NCI-H446 (cell line): ENCODE measurements at places on chromosomes 2 and 18.

- no peak for DNase-seq
Measured at GRCh38 chr2:207092818-207093217, 72.9 kb downstream of the KLF7 start.

- DNase-seq = no peak
Measured at GRCh38 chr2:67900826-67901225, 162.0 kb downstream of the C1D start.

GRCh38 chr2:85266146-85267041, 61.4 kb downstream of the TGOLN2 start:
- peak; percentile 51 for DNase-seq

DNA sequence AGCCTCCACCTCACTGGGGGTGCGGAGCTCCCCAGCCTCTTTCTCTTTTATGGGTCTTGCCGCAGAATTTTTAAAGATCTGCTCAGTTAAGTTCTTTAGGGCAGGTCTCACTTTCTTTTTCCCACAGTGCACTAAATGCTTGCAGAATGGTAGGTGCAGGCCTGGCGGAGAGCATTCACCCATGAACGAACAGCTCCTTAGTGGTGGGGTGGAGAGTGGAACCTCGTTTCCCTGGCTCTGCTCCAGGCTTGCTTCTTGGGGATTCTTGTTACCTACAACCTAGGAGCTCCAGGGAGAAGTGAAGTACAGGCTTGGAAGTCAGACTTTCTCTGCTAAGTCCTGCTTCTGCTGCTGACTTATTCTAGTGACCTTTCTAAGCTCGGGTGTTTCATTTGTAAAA, 70.3 kb upstream of the PXDN start:
- no peak for DNase-seq

DNA sequence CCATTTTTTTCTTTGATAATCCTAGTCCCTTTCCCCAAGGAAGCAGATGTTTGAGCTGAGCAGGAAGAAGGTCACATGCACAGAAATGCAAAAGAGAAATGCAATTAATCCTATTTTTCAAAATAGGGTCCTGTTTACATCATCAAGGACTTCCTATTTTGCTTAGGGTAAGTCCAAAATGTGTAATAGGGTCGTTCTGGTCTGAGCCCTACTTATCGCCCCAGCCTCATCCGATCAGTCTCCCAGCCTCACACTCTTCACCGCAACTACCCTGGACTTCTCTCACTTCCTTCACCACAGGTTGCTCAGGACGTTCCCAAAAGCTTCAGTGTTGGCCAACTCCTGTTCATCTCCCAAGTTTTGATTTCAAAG, 32.8 kb downstream of the FOSL2 start:
- DNase-seq = no peak

DNA sequence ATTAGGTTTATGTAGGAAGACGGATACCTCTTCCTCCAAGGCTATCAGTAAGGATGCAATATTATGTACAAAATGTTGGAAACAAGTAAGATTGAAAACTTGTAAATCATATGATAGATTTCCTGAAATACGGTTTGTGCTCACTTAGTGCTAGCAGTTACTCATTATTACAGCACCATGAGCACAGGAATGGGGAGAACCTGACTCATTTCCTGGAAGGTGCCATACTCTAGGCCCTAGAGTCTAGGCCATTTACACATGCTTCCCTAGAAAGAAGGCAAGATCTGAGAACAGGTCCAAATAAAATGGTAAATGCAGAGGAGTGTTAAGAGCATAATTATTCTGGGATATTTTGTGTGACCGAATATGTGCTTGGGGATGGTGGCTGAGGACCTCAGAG, 467.7 kb upstream of the CELF4 start:
- no peak for DNase-seq

DNA sequence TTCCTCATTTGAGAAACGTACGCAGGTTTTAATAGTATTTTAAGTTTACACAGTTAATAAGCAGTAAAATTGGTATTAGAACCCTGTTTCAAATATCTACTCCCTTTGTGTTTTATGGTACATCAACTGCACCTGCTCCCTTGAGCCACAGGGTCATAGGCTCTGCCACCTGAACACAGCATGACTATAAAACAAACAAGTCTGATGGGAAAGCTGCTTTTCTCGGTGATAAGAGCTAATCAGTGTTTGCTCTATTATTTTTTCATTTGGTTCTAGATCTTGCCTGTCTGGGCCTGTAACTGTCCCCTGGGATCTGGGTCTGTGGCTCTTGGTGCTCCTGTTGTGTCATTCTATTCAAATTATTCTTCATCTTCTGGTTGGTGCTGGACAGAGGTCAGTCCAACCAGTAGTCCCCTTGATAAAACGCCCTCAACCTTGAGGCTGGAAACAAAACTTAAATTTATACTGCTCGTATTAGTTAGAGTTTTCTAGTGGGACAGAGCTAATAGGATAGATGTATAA, 314.8 kb upstream of the LRP1B start:
- DNase-seq = no peak

- no peak for DNase-seq
Measured at GRCh38 chr2:187138265-187138664, 289.3 kb upstream of the ZSWIM2 start.

DNA sequence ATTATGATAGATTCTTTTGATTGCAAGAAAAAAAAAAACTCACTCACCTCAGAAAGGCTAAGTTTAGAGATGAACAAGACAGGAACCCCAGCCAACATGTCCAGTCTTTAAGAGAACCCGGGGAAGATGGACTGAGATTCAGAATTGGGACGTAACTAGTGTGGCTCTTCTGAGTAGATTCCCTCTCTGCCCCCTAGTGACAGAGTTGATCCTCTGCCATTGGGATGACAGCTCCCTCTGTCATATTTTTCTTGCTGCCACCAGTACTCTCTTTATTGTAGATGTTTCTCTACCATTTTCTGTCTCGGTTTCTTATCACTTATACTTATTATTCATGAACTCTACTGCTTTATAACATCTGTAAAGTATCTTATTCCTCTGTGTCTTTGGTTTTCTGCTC, 77.7 kb downstream of the GULP1 start:
- peak; percentile 8 for DNase-seq

GRCh38 chr2:231297108-231297908, 98.2 kb upstream of the B3GNT7 start:
- no peak for DNase-seq

GRCh38 chr2:31606509-31606908, 25.8 kb upstream of the SRD5A2 start:
- no peak for DNase-seq

DNA sequence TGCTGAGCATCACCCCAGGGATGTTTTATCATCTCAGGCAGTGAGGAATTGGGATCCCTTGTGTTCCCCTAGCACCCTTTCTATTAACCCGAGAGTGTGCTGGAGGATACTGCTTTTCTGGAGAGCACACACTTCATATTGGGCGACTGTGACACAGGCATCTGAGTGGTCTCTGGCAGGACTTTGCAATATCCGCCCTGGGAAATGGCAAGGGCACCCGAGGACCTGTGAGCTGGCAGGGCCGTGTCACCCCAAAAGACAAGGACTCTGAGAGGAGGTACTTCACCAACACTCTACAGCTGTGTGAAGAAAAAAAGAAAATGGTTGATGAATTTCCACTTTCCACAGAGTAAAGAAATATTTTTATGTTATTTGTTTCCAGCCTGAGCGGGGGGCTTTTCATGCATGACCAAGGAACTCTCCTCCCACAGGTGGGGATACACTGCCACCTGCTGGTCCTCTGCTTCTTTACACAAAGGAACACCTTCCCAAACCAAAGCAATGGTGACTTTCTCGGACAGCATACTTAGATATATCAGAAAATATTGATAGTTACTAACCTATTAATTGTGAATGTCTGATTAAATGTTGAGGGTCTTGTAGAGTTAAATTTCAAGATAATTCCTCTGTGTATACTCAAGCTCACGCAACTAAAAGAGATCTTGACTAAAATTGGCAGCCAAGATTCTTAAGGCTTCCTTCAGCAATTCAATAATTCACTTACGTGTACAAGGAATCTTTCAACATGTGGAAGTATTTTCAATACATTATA, 45.9 kb upstream of the REG3G start:
- no peak for DNase-seq

DNA sequence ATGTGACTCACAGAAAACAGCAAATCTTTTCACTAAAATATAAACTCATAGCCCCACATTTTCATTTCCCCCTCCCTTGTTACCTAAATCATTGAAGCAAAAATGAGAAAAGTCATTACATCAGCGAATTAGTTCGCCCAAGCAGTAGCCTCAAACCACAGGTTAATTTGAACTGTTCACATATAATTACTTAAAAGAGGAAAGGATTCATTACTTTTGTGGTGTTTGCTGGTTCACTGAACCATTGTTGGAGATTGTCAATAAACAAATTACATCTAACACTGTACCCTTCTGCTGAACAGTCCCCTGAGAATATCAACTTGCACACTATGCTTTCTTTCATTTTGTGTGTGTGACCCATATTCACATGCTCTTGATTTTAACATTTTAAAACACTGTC, 238.7 kb downstream of the ERBB4 start:
- DNase-seq = peak; percentile 29

DNA sequence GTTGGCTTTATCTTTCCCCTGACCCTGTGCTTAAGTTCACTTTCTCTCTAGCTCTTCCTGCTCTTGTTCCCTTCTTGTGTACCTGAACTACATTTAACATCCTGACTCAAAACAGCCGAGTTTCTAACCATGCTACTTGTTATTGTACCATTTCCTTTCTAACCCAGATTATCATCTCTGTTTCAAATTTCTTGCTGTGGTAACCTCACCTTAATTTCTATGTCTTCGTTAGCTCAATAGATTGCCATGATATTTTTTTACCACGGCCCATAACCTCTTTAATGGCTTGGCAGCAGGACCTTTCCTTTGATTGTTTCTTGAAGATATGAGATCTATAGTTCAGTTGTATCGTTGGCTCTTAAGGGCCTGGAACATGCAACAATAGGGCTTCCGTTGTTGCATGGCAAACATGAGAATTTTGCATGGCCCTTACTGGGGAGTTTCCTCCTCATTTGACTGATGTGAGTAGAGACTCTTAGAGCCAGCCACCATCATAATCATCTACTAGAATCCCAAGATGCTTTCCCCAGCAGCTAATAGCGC, 11.1 kb downstream of the CFAP36 start:
- no peak for DNase-seq

DNA sequence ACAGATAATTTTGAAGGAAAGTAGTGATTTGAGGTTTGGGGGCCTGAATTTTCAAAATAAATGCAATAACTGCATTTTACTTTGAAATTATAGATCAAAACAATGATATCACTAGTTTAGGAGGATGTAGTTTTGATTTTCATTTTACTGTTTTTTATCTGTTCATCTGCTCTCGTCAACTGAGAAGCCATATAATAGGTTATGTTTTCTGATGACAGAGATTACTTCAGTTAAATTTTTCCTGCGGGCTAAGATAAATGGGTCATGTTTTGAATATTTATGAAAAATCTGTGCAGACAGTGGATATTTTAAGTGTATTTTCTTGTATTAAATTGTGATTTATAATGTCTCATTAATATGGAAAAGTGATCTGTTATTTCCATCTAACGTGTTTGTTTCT, 573.4 kb downstream of the CPS1 start:
- no peak for DNase-seq

- no peak for DNase-seq
Measured at GRCh38 chr18:47719096-47719780, 211.2 kb downstream of the SMAD2 start.

DNA sequence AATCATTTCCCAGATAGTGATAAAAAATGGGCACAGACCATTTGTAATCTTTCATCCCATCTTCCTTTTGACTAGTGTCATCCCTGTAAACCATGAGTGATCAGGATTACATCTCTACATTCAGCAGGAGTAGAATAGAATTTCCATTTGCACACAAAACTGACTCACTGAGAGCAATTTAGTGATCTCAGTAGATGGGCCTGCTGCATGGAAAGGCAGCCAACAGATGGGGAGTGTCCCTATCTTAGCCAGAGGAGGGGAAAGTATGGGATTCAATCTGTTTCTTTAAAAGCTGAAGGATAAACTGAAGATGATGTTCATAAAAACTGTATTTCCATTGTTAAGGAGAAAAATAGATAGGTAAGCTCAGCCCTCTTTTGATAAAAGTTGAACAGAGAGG, 441.7 kb downstream of the ZNF521 start:
- DNase-seq = no peak

DNA sequence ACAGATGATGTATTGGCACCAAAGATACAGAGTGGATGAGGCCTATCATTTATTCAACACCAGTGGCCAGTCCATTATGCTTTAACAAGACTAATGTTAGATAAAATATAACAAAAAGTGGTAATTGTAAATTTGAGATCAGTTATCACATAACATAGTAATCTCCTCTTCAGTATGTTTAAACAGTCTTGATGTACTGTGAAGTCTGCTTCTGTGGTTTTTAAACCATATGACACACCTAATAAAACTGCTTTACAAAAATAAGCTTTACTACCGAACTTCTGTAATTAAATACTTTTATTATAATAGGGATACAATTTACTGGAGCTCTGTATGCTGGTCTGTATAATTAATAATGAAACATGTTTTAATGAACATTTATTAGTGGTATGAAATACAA, 2156.1 kb upstream of the CELF4 start:
- no peak for DNase-seq

- DNase-seq = no peak
Measured at GRCh38 chr2:65354773-65355172, 77.6 kb downstream of the SPRED2 start.

GRCh38 chr18:600107-600506, 3.3 kb downstream of the CLUL1 start:
- DNase-seq = no peak

DNA sequence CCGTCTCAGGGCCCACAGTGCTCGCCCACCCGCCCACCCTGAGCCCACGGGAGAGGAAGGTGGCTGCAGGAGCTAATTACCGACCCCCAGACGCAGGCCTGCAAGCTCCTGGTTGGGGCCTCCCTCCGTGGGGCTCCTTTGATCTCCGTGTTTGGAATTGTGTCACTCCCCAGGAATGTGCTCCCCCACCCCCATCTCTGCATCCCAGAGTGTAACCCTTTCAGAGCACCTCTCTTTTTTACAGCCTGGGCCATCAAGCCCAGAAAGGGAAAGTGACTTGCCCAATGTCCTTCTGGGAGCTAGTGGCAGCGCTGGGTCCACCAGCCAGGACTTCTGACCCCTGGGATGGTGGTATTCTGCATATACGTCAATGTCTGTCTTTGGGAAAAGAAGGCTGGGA, 335.1 kb downstream of the CYRIA start:
- no peak for DNase-seq

- DNase-seq = no peak
Measured at GRCh38 chr2:96345438-96345837, 9.9 kb downstream of the NCAPH start.

GRCh38 chr2:126513033-126513432, 142.9 kb upstream of the GYPC start:
- no peak for DNase-seq

GRCh38 chr18:11110509-11110908, 38.9 kb downstream of the PIEZO2 start:
- DNase-seq = no peak

GRCh38 chr2:72917877-72918553, 696 bp downstream of the EMX1 start:
- DNase-seq = no peak
